Activated B cell treated with CpG ODN at 0.5 μM for 24 hours (primary cell): ENCODE measurements at places on chromosomes 12 and 14. TPM values are rescaled to one million over a fixed set of nuclear protein-coding genes. Genes with fewer than 3 reads are reported as not detected.

DNA sequence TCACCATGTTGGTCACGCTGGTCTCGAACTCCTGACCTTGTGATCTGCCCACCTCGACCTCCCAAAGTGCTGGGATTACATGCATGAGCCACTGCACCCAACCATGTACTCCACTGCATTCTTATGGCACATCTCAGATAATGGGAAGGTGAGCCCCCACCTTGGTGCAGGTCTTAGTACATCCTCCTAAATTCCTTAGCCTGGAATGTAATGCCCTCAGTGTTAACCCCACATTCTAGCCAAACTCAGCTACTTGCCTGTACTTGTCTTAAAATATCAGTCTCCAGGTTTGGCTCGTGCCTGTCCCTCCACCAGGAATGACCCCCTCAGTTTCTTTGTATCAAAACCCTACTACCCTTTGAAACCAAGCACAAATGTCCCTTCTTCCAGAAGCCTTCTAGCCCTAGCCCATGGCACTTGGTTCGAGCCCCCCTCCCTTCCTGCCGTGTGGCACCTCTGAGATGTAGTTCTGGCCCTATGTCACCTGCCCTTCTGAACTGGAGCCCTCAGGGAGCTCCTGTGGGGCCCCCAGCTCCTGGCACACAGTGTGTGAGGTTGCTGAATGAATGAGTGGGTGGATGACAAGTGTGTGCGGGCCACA is 8.4 kb downstream of the KCNH3 start:
- H3K36me3 ChIP-seq = no peaks in the 10 kb centered on the region
- no peak overlapping the region for H3K4me3 ChIP-seq
- H3K27me3 ChIP-seq = peaks cover 38% of the 10 kb centered on the region
- no peak for DNase-seq
- peaks cover 10% of the 10 kb centered on the region for H3K4me1 ChIP-seq

TMTC3 gene
- total RNA-seq = 6.3 and 7.4 TPM in 2 replicates

DNA sequence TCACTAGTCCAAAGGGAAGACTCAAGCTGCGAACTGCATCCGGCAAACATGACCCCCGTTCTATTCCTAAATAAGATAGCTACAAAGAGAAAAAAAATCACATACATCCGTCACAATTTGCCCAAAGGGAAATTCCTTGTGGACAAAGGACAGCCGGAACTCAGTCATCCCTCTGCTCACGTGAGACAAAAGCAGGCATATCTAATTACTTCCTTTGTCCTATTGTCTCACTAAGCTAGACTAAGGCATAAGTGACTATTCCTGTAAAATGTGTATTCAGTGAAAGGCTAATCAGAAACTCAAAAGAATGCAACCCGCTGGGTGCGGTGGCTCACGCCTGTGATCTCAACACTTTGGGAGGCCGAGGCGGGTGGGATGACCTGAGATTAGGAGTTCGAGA is 27.2 kb upstream of the NINJ2 start:
- no peaks in the 10 kb centered on the region for H3K36me3 ChIP-seq
- DNase-seq = no peak
- H3K4me3 ChIP-seq = no peak overlapping the region
- no peaks in the 10 kb centered on the region for H3K27me3 ChIP-seq
- H3K4me1 ChIP-seq = peaks cover 23% of the 10 kb centered on the region

SOX5 gene
- 80.5 and 85.5 TPM in 2 replicates for total RNA-seq

KRT6C gene
- not detected in 2 replicates for total RNA-seq

PTPN11 gene
- total RNA-seq = 69.2 and 83.1 TPM in 2 replicates

- DNase-seq = no peak
- no peak overlapping the region for H3K27ac ChIP-seq
- no peaks in the 10 kb centered on the region for H3K4me1 ChIP-seq
- no peak overlapping the region for H3K4me3 ChIP-seq
These were observed 6.4 kb upstream of the ALX1 start for GRCh38 chr12:85273381-85274314.

- no peaks in the 10 kb centered on the region for H3K4me1 ChIP-seq
- H3K36me3 ChIP-seq = no peaks in the 10 kb centered on the region
- no peak overlapping the region for H3K4me3 ChIP-seq
- H3K27ac ChIP-seq = no peak overlapping the region
- DNase-seq = no peak
- H3K27me3 ChIP-seq = peaks cover 21% of the 10 kb centered on the region
These were observed 16.7 kb upstream of the AQP2 start for GRCh38 chr12:49933796-49934195.

DNA sequence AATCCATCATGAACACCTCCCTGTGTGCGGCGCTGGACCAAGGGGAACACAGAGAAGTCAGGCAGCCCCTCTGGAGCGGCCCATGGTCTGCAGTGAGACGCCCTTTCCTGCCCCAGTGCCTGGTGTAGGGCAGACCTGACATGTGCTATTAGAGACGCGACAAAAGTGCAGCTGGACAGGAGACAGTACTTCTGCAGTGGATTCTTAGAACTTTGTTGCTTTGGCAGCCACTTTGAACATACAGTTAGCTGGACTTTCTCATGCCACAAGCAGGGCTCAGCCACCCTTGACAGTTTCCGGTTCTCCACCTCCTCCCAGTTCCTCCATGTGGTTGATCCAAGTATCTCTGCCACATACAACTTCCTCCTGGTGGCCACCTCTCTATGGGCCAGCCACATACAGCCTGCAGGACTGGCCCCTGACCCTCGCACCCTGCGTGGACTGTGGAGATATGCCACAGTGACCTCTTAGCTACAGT is 45.9 kb downstream of the LGMN start:
- H3K4me3 ChIP-seq = peak overlapping the region; percentile 44
- no peak for DNase-seq
- H3K27me3 ChIP-seq = no peaks in the 10 kb centered on the region
- H3K27ac ChIP-seq = peak overlapping the region; percentile 19

- H3K36me3 ChIP-seq = no peaks in the 10 kb centered on the region
- no peak overlapping the region for H3K4me3 ChIP-seq
- H3K4me1 ChIP-seq = no peaks in the 10 kb centered on the region
- no peaks in the 10 kb centered on the region for H3K27me3 ChIP-seq
These were observed 673.7 kb upstream of the TBX3 start for GRCh38 chr12:115357681-115358080.

- no peak overlapping the region for H3K27ac ChIP-seq
- H3K4me1 ChIP-seq = peaks cover 2% of the 10 kb centered on the region
- H3K4me3 ChIP-seq = no peak overlapping the region
- H3K27me3 ChIP-seq = no peaks in the 10 kb centered on the region
These were observed 154.1 kb downstream of the BTG1 start for GRCh38 chr12:91991399-91992187.
